GM19239 (cell line): ENCODE measurements at places on chromosomes 11 and 22.

GRCh38 chr11:20511982-20512381 lies 87.4 kb upstream of the SLC6A5 start:
- no peak for DNase-seq

- no peak for DNase-seq
Observed at GRCh38 chr11:61983419-61983818, 16.0 kb upstream of the FTH1 start.

DNA sequence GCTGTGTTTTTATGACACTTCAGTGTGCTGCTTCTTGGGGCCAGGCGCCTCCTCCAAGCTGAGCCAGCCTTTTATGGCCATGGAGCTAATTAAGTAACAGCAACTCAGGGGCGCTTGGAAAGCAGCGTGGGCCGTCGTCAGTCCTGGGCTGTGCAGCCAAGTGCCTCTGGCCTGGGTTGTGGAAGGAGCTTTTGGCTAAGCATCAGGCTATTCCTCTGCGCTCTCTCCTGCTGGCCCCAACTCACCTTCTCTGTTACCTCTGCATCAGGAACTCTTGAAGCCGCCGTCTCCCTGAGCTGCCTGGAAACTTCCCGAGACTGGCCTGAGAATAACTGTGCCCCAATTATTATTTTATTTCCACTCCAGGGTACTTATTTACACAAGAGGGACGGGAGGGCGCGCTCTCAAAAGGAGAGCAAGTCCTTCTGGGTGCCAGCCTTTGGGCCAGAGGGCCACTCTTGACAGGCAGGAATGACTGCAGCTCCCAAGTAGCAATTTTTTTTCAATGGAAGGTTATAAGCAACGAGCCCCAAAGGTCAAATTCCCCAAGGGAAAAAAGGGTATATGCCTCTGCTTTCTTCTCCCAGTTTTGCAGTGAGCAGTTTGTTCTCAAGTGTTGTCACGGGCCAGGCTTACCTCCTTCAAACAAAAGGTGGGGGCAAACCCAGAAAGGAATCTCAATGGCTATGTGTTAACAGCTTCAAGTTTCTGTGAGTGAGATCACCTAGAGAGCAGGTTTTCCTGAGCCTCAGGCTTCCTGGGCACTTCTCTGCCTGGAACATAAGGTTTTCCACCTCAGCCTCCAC lies 38.5 kb upstream of the NAV2 start:
- DNase-seq = no peak

DNA sequence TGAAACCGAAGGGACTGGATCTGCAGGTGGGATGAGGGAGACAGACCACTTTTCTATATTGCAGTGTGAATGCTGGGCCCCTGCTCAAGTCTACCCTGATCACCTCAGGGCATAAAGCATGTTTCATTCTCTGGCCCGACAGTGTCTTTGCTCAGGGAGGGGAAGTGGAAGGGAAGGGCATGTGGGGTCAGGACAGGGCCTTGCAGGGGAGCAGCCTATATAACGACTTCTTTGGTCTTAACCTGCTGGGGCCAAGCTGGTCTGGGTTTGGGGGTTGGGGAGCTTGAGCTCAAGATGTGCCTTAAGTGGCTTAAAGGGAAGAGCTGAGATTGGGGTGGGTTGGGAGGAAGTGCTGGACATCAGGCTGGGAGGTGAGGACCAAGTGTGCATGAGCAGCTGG lies 86.4 kb downstream of the GDPD4 start:
- no peak for DNase-seq

DNA sequence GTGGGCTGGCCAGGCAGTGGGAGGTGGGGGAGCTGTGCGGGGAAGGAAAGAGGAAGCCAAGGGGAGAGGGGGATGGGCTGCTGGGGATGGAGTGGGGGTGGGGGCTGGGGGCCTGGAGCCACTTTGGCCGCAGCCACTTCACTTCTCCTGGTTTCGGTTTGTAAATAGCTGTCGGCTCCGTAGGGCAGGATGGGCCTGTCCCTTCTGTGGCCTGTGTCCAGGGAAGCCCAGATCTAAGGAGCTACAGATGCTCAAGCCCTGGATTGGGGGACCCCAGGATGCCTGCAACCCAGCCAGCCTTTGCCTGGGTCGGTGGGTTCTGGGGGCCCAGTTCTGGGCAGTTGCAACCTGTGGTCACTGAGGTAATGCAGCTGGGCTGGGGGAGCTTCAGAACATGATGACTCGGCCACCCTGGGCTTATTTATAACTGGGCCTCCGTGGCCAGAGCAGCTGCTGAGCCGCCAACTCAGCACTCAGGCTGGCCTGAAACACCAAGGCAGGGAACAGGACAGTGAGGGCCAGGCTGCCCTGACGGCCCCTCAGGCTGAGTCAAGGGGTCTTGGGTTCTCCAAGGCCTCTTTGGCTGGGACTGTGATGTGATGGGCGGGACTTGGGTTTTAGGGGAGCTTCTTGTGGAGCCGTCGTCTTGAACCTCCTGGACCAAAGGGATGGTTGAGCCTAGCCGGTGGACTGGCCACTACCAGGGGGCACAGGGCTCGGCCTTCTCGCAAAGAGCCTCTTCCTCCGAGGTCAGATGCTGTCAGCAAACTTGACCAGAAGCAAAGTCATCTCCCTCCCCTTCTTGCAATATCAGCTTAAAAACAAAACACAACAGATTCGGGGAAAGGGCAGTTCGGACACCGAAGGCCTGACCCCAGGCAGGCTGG lies 15.0 kb upstream of the SLC39A13 start:
- no peak for DNase-seq

- DNase-seq = no peak
Observed at GRCh38 chr11:46450846-46451477, 59.4 kb upstream of the CHRM4 start.

- no peak for DNase-seq
Observed at GRCh38 chr11:130588471-130588870, 140.0 kb downstream of the ADAMTS15 start.

- no peak for DNase-seq
Observed at GRCh38 chr11:73099512-73100266, 42.4 kb downstream of the FCHSD2 start.

DNA sequence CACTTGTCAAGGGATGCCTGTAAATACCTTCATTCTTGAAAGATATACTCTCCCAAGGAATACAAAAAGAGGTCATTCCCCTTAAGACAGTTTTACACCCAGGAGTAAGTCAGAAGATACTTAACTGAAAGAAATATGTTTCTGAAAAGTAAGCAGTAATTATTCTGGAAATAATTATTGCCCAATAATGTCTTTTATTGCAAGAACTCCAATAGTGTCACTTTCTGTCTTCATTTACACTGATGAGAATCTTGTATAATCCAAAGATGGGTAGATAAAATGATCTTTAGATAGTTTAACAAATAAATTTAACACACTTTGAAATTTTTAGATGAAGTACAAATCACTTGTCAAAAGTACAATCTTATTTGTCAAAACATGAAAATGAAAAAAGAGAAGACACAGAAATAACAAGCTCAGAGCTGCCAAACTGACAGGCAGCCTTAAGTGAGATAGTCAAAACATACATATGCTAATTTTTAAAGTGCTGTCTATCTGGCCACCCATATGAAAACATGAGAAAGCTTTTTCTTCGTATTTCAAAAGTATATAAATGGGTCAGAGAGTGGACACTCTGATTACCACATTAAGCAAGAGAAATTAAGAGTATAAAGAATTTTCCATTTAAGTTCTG lies 225.1 kb downstream of the TTC28 start:
- DNase-seq = no peak
